NCI-H2029 (cell line): ENCODE measurements at places on chromosomes 3 and 15.

GRCh38 chr15:33398555-33398954, 87.8 kb downstream of the RYR3 start:
- DNase-seq = no peak

GRCh38 chr15:60744826-60745460, 266.0 kb upstream of the ICE2 start:
- DNase-seq = no peak

DNA sequence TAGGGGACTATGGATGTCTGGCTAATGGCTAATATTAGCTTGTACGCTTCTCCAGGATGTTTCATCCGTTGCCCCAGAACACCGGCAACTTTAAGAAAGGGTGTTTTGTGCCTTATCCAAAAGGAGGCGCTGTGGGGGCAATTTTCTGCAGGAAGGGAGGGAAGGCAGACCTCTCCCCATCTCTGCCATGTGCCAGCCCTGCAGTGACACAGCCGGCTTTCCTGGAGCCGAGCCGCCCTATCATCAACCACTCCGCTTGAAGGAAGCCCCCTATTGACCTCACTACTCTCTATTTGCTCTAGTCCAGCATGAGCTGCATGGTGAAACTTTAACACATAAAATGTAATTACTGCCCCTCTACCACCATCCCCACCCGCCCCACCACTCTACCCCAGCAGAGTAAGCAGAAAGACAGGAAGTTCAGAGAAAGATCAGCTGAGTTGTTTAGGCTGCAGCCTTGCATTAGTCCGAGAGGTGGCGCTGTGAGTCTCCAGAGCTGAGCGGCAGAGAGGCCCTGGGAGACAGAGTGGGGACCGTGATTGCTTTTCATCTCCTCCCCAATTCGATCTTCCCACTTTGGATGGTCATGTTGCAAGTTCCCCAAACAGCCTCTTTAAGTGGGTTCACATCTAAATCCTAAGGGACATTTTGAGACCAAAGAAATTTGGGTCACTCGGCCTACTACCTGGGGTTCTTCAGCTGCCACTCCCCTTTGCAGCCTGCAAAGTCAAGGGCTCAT, 24.5 kb upstream of the RAD18 start:
- DNase-seq = peak; percentile 47

DNA sequence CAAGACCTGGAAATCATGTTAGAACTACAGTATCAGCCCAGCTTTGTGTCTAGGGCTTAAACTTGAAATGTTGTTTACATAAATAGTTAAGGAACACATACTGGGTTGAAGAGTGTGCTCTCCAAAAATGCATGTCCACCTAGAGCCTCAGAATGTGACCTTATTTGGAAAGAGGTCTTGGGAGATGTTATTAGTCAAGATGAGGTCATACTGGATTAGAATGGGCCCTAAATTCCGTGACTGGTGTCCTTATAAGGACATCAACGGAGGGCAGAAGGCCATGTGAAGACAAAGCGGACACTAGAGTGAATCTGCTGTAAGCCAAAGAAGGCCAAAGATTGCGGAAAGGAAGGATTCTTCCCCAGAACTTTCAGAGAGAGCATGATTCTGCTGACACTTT, 759.2 kb upstream of the CFAP20DC start:
- peak; percentile 11 for DNase-seq

- no peak for DNase-seq
Measured at GRCh38 chr3:125079675-125080045, 23.9 kb upstream of the HEG1 start.

GRCh38 chr3:118435851-118436350, 598.7 kb downstream of the IGSF11 start:
- no peak for DNase-seq

GRCh38 chr15:88814393-88814792, 11.2 kb downstream of the ACAN start:
- no peak for DNase-seq

DNA sequence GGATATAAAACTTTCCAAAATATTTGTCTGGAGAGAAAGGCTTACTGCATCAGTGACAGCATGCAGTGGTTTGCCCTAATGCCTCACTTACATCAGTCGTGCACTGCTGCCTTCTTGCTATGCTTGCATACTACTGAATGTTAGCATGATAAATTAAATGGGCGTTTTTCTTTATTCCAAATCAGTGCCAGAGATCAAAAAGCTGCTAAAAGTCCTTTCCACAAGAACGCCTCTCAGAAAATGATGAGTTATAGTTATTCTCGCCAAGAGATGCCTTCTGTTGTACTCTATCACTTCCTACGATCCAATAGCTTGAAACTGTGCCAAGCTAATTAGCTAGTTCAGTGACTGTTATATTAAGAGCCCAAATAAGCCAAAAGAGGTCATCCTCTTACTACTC, 345.8 kb upstream of the ROBO2 start:
- DNase-seq = no peak

- no peak for DNase-seq
Measured at GRCh38 chr15:36175186-36175740, 404.2 kb upstream of the CDIN1 start.

DNA sequence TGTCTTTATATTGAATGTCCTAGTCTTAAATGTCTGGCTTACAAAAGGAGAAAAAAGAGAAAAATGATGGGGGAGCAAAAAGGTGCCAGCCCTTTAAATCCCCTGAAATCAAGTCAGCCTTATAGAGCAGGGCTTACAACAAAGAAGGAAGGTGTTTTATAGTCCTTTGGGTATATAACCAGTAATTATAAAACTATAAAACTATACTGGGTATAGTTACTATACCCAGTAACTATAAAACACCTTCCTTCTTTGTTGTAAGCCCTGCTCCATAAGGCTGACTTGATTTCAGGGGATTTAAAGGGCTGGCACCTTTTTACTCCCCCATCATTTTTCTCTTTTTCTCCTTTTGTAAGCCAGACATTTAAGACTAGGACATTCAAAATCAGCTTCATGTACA, 598.0 kb upstream of the SEMA6D start:
- DNase-seq = no peak

- no peak for DNase-seq
Measured at GRCh38 chr3:192253138-192253887, 474.0 kb downstream of the FGF12 start.

DNA sequence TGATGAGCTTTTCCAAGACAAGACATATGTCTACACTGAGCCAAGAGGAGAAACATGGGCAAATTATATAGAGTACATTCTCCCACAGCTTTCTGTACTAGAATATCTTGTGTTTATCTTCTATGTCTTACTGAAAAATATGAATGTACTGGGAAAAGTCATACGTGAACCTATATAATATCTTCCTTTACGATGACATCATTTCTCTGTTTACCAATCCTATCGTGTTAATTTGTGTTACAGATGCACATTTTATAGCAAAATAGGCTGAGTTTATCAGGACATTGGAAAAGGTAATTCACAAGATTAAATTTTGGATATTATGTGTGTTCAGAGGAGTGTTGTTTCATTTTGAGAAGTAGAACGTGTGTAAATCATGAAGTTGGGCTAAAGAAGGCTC, 452.5 kb upstream of the THRB start:
- DNase-seq = no peak

GRCh38 chr15:38886315-38887163, 321.9 kb upstream of the RASGRP1 start:
- DNase-seq = no peak

GRCh38 chr15:55698653-55699052, 44.3 kb downstream of the PRTG start:
- no peak for DNase-seq

DNA sequence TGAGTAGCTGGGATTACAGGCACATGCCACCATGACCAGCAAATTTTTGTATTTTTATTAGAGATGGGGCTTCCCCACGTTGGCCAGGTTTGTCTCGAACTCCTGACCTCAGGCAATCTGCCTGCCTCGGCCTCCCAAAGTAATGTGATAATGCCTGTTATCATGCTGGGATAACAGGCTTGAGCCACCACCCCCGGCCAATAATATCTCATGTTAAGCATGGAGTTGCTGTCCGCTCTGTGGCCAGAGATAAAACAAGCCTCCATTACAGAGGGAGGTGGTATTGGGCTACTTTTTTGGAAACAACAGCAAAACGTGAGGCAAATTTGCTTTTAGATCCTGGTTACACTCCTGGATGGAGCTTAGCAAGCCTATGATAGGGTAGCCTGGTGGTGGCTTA, 32.9 kb upstream of the ALG1L2 start:
- no peak for DNase-seq
